ENCODE measurements at places on chromosomes 7 and 10. TPM values are rescaled to one million over a fixed set of nuclear protein-coding genes. Genes with fewer than 3 reads are reported as not detected.
A peak's percentile ranks its signal among the peaks of the same experiment; 100 is the strongest.

The ANXA8L1 gene
- not detected for total RNA-seq

DNA sequence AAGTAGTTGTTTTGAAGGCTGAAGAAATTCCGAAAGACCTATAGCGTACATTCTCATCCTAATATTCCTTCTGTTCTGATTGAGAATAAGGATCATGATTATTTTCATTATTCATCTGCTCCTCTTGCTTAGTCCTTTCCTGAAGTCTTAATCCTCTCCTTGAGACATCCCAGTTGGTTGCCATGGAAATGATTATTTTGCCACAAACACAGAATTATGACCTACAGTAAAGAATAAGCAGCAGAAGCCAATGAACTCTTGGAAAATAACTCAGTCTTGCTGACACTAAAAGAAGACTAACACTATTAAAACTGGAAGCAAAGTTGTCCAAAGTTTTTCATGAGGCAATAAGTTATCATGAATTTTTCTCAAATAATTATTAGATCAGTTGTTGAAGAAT is 47.8 kb upstream of the JAZF1 start:
- H3K27ac ChIP-seq: no peak overlapping the region
- H3K27me3 ChIP-seq: peaks cover 13% of the 10 kb centered on the region
- H3K4me1 ChIP-seq: peaks cover 2% of the 10 kb centered on the region
- DNase-seq: no peak
- H3K36me3 ChIP-seq: no peaks in the 10 kb centered on the region

The ADIRF gene
- total RNA-seq: not detected

- H3K27me3 ChIP-seq: peaks cover 56% of the 10 kb centered on the region
- peaks cover 5% of the 10 kb centered on the region for H3K36me3 ChIP-seq
- no peak overlapping the region for H3K27ac ChIP-seq
- peak; percentile 35 for DNase-seq
Measured at GRCh38 chr7:141533149-141533949, 17.9 kb upstream of the AGK start.

DNA sequence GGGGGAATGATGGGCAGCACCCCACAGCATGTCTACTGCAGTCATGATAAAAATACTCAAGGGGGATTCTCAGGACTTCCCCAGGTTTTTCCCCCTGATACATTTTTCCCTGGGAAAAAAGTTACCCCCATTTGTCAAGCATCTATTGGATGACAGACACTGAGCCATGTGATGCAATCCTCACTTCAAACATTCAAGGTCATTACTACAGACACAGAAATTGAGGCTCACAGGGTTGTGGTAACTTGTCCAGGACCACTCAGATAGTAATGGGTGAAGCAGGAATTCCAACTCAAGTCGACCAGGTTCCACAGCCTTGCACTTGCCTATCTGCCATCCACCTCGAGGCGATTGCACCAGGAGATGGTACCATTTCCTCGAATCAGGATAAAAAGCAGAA is 31.7 kb downstream of the PPP1R3C start:
- peaks cover 45% of the 10 kb centered on the region for H3K27me3 ChIP-seq
- no peak overlapping the region for H3K27ac ChIP-seq
- H3K4me3 ChIP-seq: no peak overlapping the region
- H3K4me1 ChIP-seq: no peaks in the 10 kb centered on the region
- DNase-seq: no peak

The CCDC146 gene
- total RNA-seq: 14.7 TPM

DNA sequence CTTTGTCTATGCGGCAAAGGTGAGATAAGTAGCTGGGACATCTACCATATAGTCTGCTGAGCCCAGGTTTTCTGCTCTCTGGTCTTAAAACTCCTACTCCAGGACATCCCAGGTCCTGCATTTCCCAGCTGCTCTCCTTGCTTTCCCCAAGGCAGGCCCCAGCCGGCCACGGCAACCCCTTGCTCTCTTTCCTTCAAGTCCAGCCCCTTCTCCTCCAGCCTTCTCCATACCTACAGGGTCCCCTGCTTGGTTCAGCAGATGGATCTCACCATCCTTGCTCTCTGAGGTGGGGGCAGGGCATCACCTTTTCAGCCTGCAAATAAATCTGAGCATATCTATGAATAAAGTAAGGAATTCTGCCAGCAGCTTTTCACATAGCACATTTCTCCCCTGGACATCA is 8.7 kb downstream of the GIMAP5 start:
- no peaks in the 10 kb centered on the region for H3K27me3 ChIP-seq
- H3K4me1 ChIP-seq: peaks cover 82% of the 10 kb centered on the region
- peak overlapping the region; percentile 98 for H3K27ac ChIP-seq
- DNase-seq: no peak
- peaks cover 26% of the 10 kb centered on the region for H3K36me3 ChIP-seq

- peaks cover 2% of the 10 kb centered on the region for H3K36me3 ChIP-seq
- peaks cover 2% of the 10 kb centered on the region for H3K4me1 ChIP-seq
Measured at GRCh38 chr7:107967420-107967819, 35.5 kb downstream of the LAMB1 start.

- DNase-seq: no peak
- no peaks in the 10 kb centered on the region for H3K4me1 ChIP-seq
- no peaks in the 10 kb centered on the region for H3K36me3 ChIP-seq
- no peak overlapping the region for H3K27ac ChIP-seq
Measured at GRCh38 chr7:50815138-50815537, 32.4 kb upstream of the GRB10 start.

- H3K4me3 ChIP-seq: no peak overlapping the region
- DNase-seq: no peak
- no peaks in the 10 kb centered on the region for H3K4me1 ChIP-seq
- H3K27me3 ChIP-seq: peaks cover 14% of the 10 kb centered on the region
- no peak overlapping the region for H3K27ac ChIP-seq
- H3K36me3 ChIP-seq: no peaks in the 10 kb centered on the region
Measured at GRCh38 chr7:138257459-138258196, 181.4 kb downstream of the AKR1D1 start.

The HTR7 gene
- total RNA-seq: 0.23 TPM

DNA sequence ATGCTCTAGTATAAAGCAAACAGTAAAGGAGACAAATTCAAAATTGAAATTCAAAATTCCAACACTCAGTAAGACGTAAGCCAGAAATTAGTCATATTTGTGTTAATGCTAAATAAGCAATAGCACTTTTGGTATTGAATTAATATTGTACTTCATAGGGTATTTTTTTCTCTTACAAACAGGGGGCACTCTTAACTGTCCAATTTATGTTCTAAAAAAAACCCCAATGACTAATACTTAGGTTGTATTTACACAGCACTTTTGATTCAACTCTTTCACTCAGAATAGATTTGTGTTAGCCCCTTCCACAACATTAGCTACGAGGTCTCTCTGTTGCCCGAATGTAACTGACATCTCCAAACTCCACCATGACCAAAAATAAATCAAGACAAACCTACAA is 284.9 kb upstream of the COBL start:
- H3K4me3 ChIP-seq: no peak overlapping the region
- no peaks in the 10 kb centered on the region for H3K36me3 ChIP-seq
- no peaks in the 10 kb centered on the region for H3K4me1 ChIP-seq
- no peaks in the 10 kb centered on the region for H3K27me3 ChIP-seq
- H3K27ac ChIP-seq: no peak overlapping the region

GRCh38 chr7:57423768-57424167 is 26.2 kb upstream of the ZNF716 start:
- no peaks in the 10 kb centered on the region for H3K36me3 ChIP-seq
- no peaks in the 10 kb centered on the region for H3K27me3 ChIP-seq
- H3K4me1 ChIP-seq: no peaks in the 10 kb centered on the region
- no peak for DNase-seq
- H3K4me3 ChIP-seq: no peak overlapping the region

The CLRN3 gene
- not detected for total RNA-seq

DNA sequence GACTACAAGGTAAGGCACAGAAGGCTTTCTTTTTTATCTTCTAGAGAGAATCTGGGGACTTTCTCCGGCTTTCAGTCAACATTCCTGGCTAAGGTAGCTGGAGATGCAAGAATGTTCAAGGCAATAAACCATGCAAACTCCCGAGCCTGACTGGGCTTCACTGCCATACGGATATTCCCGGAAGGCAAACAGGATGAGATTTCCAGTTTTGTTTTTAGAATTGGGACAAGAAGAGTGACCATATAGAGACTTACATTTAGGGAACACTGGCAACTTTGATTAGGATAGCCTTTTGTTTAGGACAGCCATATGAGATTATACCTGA is 269 bp downstream of the CALD1 start:
- H3K36me3 ChIP-seq: no peaks in the 10 kb centered on the region
- H3K4me1 ChIP-seq: no peaks in the 10 kb centered on the region
- no peak for DNase-seq

DNA sequence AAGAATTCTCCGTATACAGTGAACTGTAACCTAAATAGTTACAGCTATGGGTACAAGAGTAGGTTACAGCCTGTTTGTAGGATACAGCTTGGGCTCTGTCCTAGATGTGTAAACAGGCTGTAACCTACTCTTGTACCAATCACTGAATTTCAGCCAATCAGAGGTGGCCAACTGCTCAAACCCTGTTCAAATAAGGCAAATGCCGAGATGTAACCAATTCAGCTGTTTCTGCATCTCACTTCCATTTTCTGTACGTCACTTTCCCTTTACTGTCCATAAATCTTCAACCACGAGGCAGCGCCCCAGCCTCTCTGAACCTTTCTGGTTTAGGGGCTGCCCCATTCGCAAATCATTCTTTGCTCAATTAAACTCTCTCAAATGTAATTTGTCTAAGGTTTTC is 8.3 kb upstream of the MMP21 start:
- H3K4me1 ChIP-seq: peaks cover 15% of the 10 kb centered on the region
- no peaks in the 10 kb centered on the region for H3K27me3 ChIP-seq
- no peak overlapping the region for H3K27ac ChIP-seq
- peaks cover 6% of the 10 kb centered on the region for H3K36me3 ChIP-seq
- no peak for DNase-seq
- no peak overlapping the region for H3K4me3 ChIP-seq

DNA sequence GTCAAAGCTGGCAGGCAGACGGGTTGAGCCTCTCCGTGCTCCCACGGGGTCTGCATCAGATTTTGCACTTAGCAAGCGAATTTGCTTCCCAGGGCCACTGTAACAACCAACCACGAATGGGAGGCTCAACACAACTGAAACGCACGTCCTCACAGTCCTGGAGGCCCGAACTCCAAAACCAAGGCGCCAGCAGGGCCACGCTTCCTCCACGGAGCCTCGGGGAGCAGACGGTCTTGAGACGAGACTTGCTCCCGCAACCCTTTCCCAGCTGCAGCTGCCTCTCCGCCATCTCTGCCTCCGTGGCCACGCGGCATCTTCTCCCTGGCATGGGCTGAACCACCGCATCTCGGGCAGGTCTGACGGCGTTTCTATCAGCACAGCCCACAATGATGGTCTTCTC is 30.2 kb upstream of the INSIG1 start:
- no peak for DNase-seq
- peaks cover 4% of the 10 kb centered on the region for H3K4me1 ChIP-seq
- no peak overlapping the region for H3K4me3 ChIP-seq
- no peak overlapping the region for H3K27ac ChIP-seq
- peaks cover 18% of the 10 kb centered on the region for H3K27me3 ChIP-seq
- H3K36me3 ChIP-seq: peaks cover 2% of the 10 kb centered on the region

- no peaks in the 10 kb centered on the region for H3K27me3 ChIP-seq
- H3K36me3 ChIP-seq: no peaks in the 10 kb centered on the region
- no peak for DNase-seq
Measured at GRCh38 chr7:40643664-40644063, 508.9 kb downstream of the SUGCT start.

- no peaks in the 10 kb centered on the region for H3K27me3 ChIP-seq
- peaks cover 4% of the 10 kb centered on the region for H3K4me1 ChIP-seq
- H3K27ac ChIP-seq: no peak overlapping the region
- H3K4me3 ChIP-seq: no peak overlapping the region
Measured at GRCh38 chr7:221978-222715, 29.8 kb downstream of the FAM20C start.

GRCh38 chr10:13658871-13659685 is 72.3 kb downstream of the PRPF18 start:
- DNase-seq: no peak
- H3K4me3 ChIP-seq: no peak overlapping the region
- no peaks in the 10 kb centered on the region for H3K36me3 ChIP-seq
- no peaks in the 10 kb centered on the region for H3K27me3 ChIP-seq
- no peak overlapping the region for H3K27ac ChIP-seq
- H3K4me1 ChIP-seq: peaks cover 10% of the 10 kb centered on the region

The SCART1 gene
- 38.6 TPM for total RNA-seq

- H3K27ac ChIP-seq: no peak overlapping the region
- H3K4me1 ChIP-seq: no peaks in the 10 kb centered on the region
- DNase-seq: no peak
- H3K4me3 ChIP-seq: no peak overlapping the region
- H3K27me3 ChIP-seq: no peaks in the 10 kb centered on the region
Measured at GRCh38 chr7:121343302-121343701, 14.5 kb downstream of the WNT16 start.

- H3K36me3 ChIP-seq: peaks cover 9% of the 10 kb centered on the region
- H3K27ac ChIP-seq: peak overlapping the region; percentile 9
- peak overlapping the region; percentile 85 for H3K4me3 ChIP-seq
Measured at GRCh38 chr7:98133181-98133580, 26.5 kb downstream of the LMTK2 start.

The VTI1A gene
- total RNA-seq: 65.0 TPM

DNA sequence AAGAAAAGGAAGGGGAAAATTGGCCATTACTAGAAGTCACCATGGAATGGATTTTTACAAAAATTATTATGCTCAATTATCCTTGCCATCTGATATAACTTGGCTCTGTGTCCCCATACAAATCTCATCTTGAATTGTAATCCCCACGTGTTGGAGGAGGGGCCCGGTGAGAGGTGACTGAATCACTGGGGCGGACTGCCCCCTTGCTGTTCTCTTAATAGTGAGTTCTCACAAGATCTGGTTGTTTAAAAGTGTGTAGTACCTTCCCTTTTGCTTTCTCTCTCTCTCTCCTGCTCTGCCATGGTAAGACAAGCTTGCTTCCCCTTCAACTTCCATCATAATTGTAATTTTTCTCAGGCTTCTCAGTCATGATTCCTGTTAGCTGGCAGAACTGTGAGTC is 1023.6 kb downstream of the XPNPEP1 start:
- H3K4me3 ChIP-seq: no peak overlapping the region
- H3K4me1 ChIP-seq: no peaks in the 10 kb centered on the region
- H3K36me3 ChIP-seq: no peaks in the 10 kb centered on the region
- H3K27ac ChIP-seq: no peak overlapping the region
- no peaks in the 10 kb centered on the region for H3K27me3 ChIP-seq
- no peak for DNase-seq
